ENCODE measurements at places on chromosomes 2 and 18.
A peak's percentile ranks its signal among the peaks of the same experiment; 100 is the strongest.

DNA sequence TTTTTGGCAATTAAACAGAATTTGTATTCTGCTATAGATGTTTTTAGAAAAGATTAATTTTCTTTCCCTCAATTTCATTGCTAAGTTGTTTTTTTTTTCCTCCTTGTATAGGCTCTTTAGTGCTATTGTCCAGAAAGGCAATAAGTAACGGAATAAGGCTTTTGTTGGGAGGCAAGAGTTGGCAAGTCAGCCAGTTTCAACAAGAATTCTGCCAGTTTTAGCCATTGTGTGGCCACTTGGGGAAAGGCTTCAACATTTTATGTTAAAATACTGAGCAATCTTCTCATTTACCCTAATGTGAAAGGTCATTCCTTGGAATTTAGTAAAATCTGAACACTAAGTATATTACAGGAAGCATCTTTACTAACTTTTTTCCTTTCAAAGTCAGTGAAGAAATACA lies 9.6 kb downstream of the CALCRL start:
- no peak for DNase-seq

DNA sequence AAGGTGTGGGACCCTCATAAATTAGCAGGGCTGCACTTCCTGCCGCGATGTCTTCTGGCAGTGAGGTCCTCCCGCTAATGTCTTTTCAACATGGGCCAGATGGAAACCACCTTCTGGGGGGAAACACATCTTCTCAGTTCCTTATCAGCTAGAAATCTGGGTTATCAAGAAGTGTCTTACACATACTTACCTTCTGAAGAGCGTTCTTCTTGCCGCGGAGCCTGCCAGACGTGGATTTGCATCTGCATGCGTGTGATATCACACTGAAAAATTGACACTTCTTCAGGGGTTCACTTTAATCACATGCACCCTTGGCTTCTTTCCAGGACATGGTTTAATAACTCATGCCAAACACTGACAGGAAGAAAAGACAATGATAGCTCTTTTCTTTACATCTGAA lies 163.5 kb upstream of the SOX11 start:
- no peak for DNase-seq

GRCh38 chr2:62706721-62707521 lies 1.4 kb downstream of the EHBP1 start:
- DNase-seq: no peak

DNA sequence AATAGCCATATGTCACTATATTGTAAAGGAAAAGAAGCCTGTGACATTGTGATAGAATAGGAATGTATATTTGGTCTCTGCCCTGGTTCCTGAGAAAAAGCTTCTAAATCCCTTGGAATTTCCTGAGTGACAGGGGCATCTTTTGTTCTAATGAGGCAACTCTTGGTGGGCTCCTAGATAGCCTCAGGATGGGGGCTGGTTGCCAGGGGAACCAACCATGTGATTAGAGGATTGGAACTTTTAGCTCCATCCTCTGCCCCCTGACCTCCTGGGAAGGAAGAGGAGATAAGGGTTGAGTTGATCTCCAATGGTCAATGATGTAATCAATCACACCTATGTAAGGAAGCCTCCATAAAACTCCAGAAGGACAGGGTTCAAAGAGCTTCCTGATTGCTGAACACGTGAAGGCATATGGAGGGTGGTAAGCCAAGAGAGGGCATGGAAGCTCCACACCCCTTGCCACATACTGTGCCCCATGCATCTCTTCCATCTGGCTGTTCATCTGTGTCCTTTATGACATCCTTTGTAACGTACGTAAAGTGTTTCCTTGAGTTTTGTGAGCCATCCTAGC lies 2.9 kb upstream of the ME2 start:
- DNase-seq: no peak

GRCh38 chr2:151315381-151315903 lies 26.0 kb upstream of the NMI start:
- no peak for DNase-seq

- DNase-seq: no peak
Measured at GRCh38 chr2:27003857-27004256, 28.9 kb upstream of the TMEM214 start.

DNA sequence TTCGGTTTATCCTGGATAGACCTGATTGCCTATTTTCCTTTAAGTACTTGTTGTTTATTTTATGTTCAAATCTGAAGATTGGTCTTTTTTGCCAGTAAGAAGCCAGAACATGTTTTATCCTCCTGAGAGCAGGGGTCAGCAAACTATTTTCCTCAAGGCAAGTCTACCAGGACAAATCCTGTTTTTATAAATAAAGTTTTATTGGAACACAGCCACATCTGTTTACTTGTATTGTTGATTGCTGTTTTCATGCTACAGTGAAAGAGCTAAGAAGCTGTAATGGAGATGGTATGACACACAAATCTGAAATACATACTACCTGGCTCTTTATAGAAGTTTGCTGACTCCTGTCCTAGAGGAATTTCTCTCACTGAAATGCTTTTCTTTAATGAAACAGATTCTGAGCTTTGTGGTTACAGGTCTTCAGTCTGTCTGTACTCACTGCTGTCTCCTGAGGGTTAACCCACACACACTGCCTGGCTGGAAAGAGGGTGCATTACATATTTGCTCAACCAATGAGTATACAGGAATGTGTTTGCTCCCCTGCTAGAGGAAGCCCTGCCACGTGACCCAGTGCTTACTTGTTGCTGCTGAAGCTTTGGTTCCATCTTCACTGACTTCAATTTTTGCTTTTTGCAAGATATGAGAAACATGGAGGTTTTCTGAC lies 22.6 kb downstream of the MRPL44 start:
- DNase-seq: no peak

DNA sequence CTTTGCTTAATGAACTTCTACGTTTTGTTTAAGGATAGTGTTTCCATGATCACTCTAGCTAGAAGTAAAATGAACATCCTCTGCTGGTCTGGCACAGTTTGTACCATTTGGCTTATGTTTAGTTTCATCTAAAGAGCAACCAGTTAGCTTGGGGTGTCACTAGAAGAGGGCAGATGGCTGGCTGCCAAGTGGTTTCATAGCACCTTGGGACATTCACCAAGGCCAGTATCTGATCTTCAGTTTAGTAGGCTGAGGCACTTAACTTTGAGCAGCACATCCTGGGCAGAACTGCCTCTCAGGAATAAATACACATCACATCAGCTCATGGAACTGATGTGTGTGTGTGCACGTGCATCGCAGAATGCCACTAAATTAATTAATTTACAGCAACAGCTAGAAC lies 68.4 kb downstream of the NXPH2 start:
- DNase-seq: no peak

- DNase-seq: no peak
Measured at GRCh38 chr2:119230219-119231185, 6.9 kb downstream of the STEAP3 start.

DNA sequence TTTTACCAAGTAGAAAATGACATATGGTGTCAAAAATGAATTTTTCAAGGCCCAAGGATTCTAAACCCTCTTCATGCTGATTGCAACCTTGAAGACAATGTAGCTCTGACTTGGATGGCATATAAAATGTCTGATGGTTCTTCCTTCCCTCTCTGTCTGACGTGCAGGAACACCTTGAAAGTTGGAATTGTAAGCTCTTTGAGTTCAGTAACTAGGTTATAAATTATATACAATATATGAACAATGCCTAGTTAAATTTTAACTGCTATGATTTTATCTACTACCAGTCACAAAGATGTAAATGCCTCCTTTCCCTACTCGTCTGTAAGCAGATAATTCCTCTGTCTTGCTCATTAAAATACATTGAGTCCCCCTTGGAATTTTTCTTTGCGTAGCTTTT lies 89.5 kb upstream of the TMEM17 start:
- DNase-seq: no peak

DNA sequence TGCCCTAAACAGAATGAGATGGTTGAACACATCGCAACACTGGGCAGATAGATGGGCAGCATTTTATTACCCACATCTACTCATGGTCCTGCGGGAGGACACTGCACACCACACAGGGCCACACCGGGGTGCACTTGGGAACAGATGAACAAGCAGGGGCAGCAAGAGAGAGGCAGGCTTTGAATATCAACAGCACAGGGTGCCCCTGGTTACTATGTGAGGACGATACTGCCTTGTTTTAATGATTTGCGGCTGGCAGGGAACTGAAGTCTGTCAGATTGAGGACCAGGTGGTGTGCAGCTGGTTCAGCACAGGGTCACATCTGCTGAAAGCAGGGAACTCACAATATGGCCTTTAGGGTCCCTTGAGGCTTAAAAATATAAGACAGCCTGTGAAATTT lies 195.7 kb downstream of the PIEZO2 start:
- DNase-seq: no peak

DNA sequence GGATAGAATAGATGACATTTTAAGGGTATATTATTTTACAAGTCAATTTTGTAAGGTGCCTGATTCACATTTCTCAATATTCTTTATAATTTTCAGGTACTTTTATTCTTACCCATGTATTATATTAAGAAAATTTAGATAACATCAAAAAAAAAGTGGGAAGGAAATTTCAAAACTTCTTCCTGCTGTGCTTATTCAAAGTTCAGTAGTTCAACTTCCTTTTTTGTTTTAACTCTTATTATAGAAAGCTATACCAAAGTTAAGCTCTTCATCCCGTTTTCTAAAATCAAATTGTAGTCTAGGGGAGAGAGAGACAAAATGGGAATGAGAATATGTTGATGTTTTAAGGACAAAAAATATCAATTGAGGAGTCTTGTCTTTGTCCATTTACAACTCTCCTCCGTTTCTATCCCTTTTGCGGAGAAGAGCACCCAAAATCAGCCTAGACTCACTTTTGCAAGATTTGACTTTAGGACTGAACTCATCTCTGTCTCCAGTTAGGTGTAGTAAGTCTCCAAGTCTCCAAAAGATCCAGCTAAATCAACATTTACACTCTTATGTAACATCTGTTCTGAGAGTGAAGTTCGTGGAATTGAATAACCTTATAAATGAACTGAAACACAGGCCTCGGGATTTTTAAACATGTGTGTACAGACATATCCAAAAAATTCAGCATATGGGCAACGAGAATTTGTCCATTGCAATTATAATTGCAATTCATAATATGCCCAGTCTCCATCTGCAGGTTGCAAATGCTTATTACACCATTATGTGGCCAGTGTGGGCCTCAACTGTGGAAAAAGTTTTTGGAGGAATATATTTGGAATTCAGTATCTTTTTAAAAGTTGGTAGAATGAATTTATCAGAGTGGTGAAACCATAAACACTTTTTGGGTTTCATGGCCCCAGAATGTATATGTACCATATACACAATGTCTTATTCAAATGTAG lies 23.9 kb downstream of the FAM124B start:
- DNase-seq: no peak

- no peak for DNase-seq
Measured at GRCh38 chr18:3027370-3027891, 14.5 kb upstream of the LPIN2 start.

GRCh38 chr18:38494065-38494464 lies 928.5 kb upstream of the CELF4 start:
- no peak for DNase-seq

GRCh38 chr2:68290901-68291300 lies 28.8 kb downstream of the CNRIP1 start:
- DNase-seq: no peak

DNA sequence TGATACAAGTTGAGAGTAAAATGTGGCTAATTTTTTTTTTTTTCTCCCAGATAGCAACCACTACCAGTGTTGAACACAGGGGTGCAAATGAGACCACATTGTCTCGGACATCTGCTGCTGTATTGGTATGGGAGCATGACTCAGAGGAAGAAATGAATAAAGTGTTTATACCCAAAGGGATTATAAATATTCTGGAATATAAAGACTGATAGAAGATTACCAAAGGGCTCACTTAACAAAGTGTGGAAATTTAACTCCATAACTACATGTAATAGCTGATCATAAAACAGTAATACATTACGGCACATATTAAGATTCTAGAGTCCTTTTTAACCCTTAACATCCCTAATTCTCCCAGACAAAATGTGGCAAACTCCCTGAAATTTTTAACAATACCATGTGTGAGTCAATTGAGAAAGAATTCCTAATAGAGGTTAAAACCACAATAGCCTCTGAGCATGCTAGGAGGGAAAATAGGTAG lies 1023.0 kb upstream of the ACVR2A start:
- DNase-seq: no peak

- DNase-seq: no peak
Measured at GRCh38 chr2:37230581-37230980, 815 bp downstream of the CEBPZ start.

GRCh38 chr2:197866455-197866854 lies 62.1 kb downstream of the PLCL1 start:
- no peak for DNase-seq

GRCh38 chr2:31207790-31208189 lies 9.5 kb downstream of the CAPN14 start:
- DNase-seq: no peak

GRCh38 chr2:56666777-56667176 lies 483.0 kb downstream of the CCDC85A start:
- DNase-seq: no peak

GRCh38 chr18:5195656-5196055 lies 1.4 kb downstream of the AKAIN1 start:
- DNase-seq: no peak

GRCh38 chr2:43361286-43361685 lies 134.9 kb upstream of the ZFP36L2 start:
- DNase-seq: no peak

DNA sequence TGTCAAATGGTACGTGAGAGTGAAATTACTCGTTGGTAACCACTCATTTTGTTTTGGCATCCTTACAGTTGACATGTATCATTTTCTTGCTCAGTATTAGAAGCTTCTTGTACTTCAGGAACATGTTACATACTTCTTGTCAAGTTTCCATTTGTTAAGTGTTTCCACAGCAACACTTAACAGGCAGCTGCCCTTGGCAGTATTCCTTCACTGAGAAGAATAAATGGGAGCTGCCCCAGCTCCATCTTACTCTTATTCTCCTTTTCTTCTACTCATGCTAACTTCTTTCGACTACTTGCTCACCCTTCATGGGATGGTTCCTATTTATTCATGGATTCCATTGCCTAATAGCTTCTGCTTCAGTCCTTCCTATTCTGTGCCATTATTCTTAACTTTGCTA lies 60.1 kb upstream of the TUBA3E start:
- no peak for DNase-seq

GRCh38 chr18:59139615-59140301 lies at the start of gene SEC11C:
TSS of gene SEC11C (plus strand) at chr18:59139884. CDS start at chr18:59139949, 65 bp downstream.
- DNase-seq: peak; percentile 94

GRCh38 chr18:51884039-51884438 lies 456.0 kb upstream of the DCC start:
- DNase-seq: no peak

- DNase-seq: no peak
Measured at GRCh38 chr2:229257985-229258384, 13.1 kb downstream of the PID1 start.

DNA sequence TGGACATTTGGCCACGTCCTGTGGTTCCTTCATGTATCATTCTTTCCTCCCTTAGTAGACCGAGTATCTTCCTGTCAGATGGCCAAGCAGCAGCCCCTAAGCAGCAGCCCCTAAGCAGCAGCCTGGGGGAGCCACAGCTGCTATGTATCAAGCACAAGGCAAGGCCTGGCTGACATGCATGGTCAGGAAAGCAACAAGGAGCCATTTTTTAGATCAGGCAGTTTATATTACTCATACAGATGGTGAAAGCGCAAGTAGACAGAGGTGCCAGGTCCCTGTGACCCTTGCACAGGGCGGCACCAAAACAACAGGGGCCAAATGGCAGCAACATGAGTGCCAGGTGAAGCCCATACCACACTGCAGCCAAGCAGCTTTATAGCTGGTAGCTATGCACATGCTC lies 22.1 kb downstream of the CHCHD5 start:
- DNase-seq: no peak

GRCh38 chr2:216880509-216881184 lies 20.8 kb upstream of the TNP1 start:
- no peak for DNase-seq

Measured in activated T-cell treated with anti-CD3 and anti-CD28 coated beads for 48 hours (primary cell).